ENCODE measurements at places on chromosomes 5 and 9.

DNA sequence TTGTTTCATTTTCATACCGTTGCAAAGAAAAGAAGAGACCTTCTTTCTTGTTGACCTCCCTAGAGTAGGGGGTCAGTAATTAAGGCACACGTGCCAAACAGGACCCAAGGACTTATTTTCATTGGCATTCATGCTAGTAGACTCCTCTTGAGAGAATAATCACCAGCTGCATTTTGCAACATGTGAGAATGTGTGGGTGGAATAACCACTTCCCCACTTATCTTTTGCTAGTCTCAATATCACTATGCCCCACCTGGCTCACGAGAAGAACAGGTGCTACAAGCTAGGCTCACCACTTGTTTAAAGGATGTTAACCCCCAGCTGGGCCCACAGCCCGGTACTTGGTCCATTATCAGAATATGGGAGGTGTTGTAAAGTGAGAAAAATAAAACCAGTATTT, 460.7 kb upstream of the MEF2C start:
- no peak for DNase-seq

DNA sequence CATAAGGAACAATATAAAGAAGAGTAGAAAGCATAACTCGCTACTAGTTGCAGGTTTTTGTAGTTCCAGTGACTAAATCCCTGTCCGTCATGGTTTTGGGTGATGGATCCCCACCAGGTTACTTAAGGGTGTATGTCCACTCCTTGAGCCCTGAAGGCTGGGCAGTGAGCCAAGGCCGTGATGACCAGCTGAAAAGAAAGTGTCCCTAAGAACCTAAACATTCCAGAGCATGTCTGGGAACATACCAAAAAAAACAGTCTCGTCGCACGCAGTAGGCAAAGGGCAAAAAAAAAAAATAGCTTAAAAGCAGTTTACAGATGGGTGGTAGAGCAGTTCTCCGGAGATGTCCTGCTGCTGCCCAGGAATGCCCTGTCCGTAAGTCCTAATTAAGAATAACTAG, 21.4 kb upstream of the SNAPC3 start:
- DNase-seq = no peak

DNA sequence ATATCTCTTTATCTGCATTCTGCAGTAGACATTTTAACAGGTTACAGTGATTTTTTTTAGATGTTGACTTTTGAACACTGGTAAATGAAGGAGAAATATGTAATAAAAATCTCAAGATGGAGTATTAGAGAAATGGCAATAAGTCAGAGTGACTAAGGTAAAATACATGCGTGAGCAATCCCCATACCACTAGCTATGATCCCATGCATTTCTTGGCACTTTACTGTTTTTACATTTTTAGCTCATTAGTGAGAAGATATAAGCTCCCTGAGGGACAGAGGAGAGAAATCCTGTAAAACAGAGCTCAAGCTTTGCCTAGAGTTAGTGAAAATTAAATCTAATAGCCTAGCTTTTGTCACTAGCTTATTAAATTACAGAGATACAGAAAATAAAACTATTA, 181.9 kb upstream of the TRPM3 start:
- DNase-seq = no peak

- no peak for DNase-seq
Measured at GRCh38 chr9:134348404-134349155, 22.3 kb downstream of the RXRA start.

GRCh38 chr5:161169776-161170175, 317.8 kb upstream of the ATP10B start:
- no peak for DNase-seq

DNA sequence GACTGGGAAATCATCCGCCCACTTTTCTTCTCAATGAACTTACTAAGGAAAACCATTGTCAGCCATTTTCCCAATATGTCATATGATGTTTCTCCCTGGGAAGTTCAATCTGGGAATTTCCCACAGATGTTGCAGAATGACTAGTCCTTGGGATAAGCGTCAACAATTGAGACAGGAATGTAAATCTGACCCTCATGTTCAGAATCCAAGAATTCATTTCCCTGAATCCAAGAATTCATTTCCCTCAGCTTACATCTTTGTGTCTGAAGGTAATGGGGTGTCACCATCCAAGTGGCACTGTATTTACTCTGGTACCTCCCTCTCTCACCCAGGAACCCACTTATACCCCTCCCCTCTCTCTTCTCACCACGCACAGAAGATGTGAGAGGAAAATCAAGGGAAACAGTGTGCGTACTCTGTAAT, 7.4 kb downstream of the KLF9 start:
- DNase-seq = peak; percentile 89

DNA sequence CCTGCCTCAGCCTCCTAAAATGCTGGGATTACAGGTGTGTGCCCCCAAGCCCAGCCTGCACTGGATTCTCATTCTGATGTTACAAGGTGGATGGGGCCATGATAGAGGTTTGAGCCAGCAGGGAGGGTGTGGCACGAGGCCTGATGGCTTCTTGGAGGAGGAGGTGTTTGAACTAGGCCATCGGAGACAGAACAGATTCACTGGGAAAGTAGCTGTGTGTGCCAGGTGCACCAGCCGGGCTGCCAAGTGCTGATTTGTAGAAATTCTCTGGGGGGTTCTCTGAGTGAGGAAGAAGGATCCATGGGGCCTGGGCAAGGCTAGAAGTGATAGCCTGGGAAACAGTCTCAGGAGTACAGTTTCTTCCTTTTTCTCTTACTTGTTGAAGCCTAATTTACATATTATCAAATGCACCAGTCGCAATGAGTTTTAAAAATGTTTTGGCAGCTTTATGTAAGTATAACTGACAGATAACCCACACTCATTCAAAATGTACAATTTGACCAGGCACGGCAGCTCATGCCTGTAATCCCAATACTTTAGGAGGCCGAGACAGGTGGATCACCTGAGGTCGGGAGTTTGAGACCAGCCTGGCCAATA, 31.1 kb upstream of the STXBP1 start:
- no peak for DNase-seq

GRCh38 chr5:78534905-78535200, 113.7 kb downstream of the LHFPL2 start:
- no peak for DNase-seq

DNA sequence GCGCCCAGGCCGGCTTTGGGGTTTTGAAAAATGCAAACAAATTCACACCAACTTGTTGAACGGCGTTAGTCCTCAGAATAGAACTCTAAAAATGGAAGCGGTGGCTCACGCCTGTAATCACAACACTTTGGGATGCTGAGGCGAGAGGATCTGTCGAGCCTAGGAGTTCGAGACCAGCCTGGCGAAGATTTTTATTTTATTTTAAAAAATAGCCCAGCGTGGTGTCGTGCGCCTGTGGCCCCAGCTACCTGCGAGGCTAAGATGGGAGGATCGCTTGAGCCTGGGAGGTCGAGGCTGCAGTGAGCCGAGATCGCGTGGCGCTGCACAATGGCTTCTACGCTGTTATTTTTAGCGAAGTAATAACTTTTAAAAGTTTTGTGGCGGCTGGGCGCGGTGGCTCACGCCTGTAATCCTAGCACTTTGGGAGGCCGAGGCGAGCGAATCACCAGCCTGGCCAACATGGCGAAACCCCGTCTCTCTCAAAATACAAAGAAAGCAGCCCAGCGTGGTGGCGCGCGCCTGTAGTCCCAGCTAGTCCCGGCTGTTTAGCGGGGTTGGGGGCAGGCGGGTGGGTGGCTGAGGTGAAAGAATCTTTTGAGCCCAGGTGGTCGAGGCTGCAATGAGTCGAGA, 694 bp upstream of the PLIN2 start:
- peak; percentile 26 for DNase-seq

DNA sequence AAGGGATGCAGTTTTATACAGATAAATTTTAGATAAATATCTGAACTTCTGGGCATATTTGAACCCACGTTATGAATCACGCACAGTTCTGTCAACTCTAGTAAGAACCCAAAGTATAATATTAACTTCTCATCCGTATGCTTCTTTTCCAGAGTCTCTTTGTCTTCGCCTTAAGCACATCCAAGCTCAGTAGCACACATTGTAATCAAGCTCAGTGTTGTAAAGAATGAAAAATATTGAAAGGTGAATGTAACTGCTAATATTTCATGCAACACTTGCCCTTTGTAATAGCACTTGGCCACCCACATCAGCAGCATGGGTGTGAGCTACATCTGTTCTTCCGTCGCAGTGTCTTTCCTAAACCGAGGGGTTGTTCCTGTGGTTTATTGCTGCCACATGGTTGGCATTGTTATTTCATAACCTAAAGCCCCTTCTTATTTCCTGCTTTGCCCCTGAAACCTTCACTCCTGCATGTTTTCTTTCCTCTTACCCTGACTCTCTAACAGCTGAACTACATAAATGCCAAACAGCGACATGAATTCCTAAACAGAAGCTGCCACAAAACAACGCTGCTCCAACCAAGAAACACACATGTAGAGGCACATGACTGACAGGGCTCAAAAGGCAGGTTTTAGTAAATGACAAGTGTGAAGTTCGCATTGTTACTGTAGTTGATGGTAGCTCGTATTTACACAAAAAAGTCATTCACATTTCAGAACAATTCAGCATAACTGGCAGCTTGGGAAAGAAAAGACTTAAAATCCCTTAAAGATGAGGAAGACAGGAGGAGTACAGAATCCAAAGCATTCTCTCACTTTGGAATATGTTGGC, 190.1 kb upstream of the MEF2C start:
- DNase-seq = no peak

DNA sequence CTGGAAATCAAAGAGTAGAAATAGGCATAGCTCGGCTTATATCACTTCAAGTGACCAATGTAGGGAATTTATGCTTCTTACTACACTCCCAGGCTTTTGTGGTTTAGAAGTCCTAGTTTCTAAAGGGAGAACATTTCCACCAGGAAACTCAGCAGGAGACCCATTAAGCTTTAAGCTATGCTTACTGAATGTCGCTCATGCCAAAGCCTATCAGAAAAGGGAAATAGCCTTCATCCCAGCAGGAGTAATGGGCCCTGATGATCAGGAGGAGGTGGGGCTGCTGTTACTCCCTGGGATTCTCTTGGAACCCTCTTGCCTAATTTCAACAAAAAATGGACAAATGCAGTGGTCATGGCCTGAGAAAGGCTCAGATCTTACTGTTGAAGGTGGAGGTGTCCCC, 54.5 kb upstream of the SEMA6A start:
- no peak for DNase-seq

GRCh38 chr9:121026260-121026691, 23.8 kb downstream of the C5 start:
- DNase-seq = peak; percentile 84

DNA sequence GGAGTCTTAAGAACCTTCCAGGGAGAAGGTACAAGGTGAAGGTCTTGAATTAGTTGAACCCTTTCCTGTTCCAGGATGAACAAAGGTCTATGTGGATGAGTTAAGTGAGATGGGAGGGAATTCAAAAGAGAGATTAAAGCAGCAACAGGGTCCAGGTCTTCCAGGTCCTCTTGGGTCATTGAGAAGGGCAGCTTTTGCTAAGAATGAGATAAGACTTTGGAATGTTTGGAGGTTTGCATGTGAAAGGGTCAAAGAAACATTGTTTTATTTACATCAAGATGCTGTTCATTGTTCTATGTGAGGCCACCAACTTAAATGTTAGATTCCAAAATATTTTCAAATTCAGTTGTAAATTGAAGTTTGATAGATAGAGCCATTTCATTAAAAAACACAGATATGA, 463.9 kb downstream of the ANXA1 start:
- DNase-seq = no peak

DNA sequence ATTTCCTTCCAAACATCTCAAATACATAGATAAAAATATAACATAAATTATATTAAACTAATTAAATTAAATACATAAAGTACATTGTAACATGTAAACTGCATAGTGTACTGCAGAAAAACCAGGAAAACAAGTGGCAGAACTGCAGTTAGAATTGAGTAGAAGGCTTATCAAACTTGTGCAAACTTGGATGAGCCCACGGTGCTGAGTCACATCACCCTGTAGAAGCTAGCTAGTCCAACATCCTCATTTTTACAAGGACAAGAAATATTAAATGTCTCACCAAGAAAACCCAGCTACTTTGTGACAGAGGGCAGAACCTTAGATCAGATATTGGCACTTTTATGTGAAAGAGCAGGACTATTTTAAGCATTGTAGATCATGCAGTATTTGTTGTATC, 807.9 kb upstream of the NUDT12 start:
- DNase-seq = no peak

GRCh38 chr9:101508211-101508610, 25.4 kb upstream of the RNF20 start:
- no peak for DNase-seq

- peak; percentile 58 for DNase-seq
Measured at GRCh38 chr9:5799314-5799713, 33.6 kb downstream of the ERMP1 start.

DNA sequence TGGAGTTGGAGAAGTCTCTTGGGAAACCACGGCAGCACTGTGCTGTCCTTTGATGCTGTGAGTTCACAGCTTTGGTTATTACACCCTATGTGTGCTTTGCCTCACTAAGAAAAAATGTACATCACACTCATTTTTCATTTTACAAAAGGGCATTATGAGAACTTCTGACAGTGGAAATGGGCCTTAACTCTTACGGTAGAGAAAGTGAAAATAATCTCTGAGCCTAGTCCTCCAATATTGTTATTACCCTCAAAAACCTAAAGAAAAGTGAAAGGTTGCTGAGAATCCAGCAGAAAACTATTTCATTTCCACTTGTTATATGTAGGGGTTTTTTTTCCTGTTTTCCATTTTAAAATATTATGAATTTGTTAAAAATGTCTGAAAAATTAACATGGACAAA, 8.2 kb upstream of the OR13D1 start:
- no peak for DNase-seq

GRCh38 chr5:25618821-25619220, 974.0 kb upstream of the CDH10 start:
- DNase-seq = no peak

- DNase-seq = no peak
Measured at GRCh38 chr5:180047667-180048066, 23.9 kb downstream of the RNF130 start.

GRCh38 chr5:146540414-146540813, 24.4 kb upstream of the GPR151 start:
- DNase-seq = no peak

DNA sequence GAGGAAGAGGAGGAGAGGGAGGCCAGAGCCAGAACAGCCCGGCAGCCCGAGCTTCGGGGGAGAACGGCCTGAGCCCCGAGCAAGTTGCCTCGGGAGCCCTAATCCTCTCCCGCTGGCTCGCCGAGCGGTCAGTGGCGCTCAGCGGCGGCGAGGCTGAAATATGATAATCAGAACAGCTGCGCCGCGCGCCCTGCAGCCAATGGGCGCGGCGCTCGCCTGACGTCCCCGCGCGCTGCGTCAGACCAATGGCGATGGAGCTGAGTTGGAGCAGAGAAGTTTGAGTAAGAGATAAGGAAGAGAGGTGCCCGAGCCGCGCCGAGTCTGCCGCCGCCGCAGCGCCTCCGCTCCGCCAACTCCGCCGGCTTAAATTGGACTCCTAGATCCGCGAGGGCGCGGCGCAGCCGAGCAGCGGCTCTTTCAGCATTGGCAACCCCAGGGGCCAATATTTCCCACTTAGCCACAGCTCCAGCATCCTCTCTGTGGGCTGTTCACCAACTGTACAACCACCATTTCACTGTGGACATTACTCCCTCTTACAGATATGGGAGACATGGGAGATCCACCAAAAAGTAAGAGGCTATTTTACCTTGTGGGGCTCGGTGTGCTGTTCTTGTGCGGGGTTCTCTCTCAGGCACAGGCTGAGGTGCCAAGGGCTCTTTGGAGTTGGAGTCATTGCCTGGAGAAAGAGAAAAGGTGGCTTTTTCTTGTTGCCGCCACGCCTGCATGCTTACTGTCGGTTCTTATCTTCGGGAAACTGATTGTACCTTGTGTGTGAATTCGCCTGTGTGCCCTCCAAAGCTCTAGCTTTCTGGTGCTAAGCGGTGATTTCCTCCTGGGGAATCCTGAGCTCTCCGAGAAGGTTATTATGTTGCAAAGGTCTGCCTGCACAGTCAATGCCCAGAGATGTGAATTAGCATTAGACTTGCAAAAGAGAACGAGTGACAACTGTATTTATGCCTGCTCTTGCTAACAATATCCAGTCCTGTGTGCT, at the start of gene ISL1:
Gene ISL1, plus strand, starts transcription at position 318 of the 991 bp plus-strand sequence. Its CDS starts 224 bp downstream, at position 542.
- peak; percentile 4 for DNase-seq
